ENCODE measurements at places on chromosomes 6 and 20. TPM values are rescaled to one million over a fixed set of nuclear protein-coding genes. Genes with fewer than 3 reads are reported as not detected.

Gene CD24
- not detected for total RNA-seq

Gene SAMD10
- 21.0 TPM for total RNA-seq

Gene C20orf141
- total RNA-seq = not detected

Gene CPXM1
- 0.33 TPM for total RNA-seq

Gene HNF4A
- not detected for total RNA-seq

Gene TRIM15
- total RNA-seq = not detected

Gene SYNGAP1
- 35.3 TPM for total RNA-seq

Gene OPN5
- total RNA-seq = not detected

Gene CRIP3
- 0.88 TPM for total RNA-seq

Gene ZC3H12D
- total RNA-seq = 37.4 TPM

Gene KCNQ5
- 4.3 TPM for total RNA-seq

Gene GGTLC1
- total RNA-seq = not detected

Gene NNAT
- not detected for total RNA-seq

Gene CST1
- total RNA-seq = not detected

Gene HLA-DRB5
- total RNA-seq = 12.7 TPM

Gene COX4I2
- total RNA-seq = not detected

Gene TCF21
- not detected for total RNA-seq

Gene HCRTR2
- not detected for total RNA-seq

Gene ADGB
- total RNA-seq = not detected

Gene AIF1
- total RNA-seq = 11.7 TPM

Gene EYA2
- total RNA-seq = 0.28 TPM

Gene NOX3
- not detected for total RNA-seq

Gene SLC22A7
- total RNA-seq = not detected

Gene KCNK16
- total RNA-seq = not detected

Gene ANGPT4
- total RNA-seq = not detected

Gene IL17A
- total RNA-seq = 6.2 TPM

Gene C6orf15
- not detected for total RNA-seq

Gene TPBG
- 0.10 TPM for total RNA-seq

Gene GSTA2
- total RNA-seq = not detected

Gene EIF6
- total RNA-seq = 86.1 TPM

Gene WFDC10B
- not detected for total RNA-seq

Gene VSX1
- not detected for total RNA-seq

Gene GSTA3
- not detected for total RNA-seq

Gene PRIM2
- total RNA-seq = 34.0 TPM

Gene TCP11
- not detected for total RNA-seq

Gene PLG
- not detected for total RNA-seq

Gene C2
- 1.0 TPM for total RNA-seq

Gene PLCB1
- total RNA-seq = 2.2 TPM

Gene KIF13A
- total RNA-seq = not detected

Gene OR2B3
- not detected for total RNA-seq

Gene XKR7
- total RNA-seq = not detected

Gene RSPH9
- total RNA-seq = not detected

Gene PRRT1
- total RNA-seq = 0.28 TPM

All from activated CD4-positive, alpha-beta memory T cell treated with anti-CD3 and anti-CD28 coated beads, Interleukin-2, amount 10 ng/mL, durations not matched to agents 7 days and 5 days (primary cell).